ENCODE measurements at places on chromosomes 4 and X. TPM values are rescaled to one million over a fixed set of nuclear protein-coding genes. Genes with fewer than 3 reads are reported as not detected.

DNA sequence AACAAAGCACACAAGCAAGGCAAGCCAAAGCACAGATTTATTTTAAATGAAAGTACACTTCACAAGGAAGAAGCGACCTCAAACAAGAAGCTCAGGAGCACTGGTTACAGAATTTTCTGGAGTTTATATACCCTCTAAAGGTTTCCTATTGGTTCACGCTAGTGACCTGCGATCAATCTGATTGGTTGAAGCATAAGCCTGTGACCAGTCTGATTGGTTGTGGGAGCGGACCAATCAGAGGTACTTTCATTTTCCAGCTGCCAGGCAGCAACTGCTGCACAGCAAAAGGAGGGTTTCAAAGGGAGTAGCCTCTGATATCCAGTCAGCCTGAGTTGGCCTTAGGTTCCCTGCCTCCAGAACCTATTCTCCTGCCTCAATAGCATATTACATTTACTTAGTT lies 4.6 kb upstream of the AREG start:
- no peak for DNase-seq

The MAGEH1 gene
- total RNA-seq, result 34.0 TPM

The TCEANC gene
- total RNA-seq, result 5.7 TPM

DNA sequence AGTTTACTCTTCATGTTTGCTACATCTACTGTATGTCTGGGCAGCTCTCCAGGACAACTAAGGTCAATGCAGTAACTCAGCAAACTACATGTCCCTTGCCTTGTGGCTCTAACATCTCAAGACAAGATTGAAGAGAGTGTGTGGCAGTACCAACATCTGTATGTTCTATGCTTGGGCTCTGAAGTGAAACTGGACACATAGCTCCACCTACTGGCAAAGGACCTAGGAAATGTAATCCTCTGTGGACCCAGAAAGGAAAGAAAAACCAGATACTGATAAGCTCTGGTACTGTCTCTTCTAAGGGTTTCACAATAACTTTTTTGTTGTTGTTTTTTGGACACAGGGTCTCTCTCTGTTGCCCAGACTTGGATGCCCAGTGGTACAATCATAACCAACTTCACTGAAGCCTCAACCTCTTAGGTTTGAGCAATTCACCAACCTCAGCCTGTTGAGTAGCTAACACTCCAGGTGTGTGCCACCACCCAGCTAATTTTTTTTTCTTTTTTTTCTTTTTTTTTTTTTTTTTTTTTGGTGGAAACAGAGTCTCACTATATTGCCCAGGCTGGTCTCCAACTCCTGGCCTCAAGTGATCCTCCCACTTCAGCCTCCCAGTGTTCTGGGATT lies 64.1 kb downstream of the QDPR start:
- peak; percentile 74 for DNase-seq

The CCKAR gene
- total RNA-seq, result not detected

GRCh38 chr4:8649631-8650361 lies 57.2 kb downstream of the CPZ start:
- DNase-seq, result no peak

The CPE gene
- 3.2 TPM for total RNA-seq

DNA sequence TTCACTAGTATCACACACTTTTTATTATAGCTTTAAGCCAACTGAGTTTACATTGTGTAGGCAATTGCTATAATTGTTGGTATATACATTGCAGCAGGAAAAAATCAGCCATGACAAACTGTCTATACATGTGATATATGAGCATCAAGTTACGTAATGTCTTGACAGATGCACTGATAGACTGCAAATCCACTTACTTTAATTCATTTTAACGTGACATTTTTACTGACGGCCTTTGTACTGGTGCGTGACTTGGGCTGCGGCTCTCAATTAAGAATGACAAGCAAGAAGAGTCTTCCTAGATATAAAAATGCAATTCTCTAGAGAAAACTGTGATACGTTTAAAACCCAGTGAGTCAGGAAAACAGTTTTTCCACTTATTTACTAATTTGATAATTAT lies 143.8 kb downstream of the ACTRT1 start:
- no peak for DNase-seq

The RNF175 gene
- not detected for total RNA-seq

The SUPT20HL2 gene
- total RNA-seq, result not detected

The IQSEC2 gene
- total RNA-seq, result 9.2 TPM

DNA sequence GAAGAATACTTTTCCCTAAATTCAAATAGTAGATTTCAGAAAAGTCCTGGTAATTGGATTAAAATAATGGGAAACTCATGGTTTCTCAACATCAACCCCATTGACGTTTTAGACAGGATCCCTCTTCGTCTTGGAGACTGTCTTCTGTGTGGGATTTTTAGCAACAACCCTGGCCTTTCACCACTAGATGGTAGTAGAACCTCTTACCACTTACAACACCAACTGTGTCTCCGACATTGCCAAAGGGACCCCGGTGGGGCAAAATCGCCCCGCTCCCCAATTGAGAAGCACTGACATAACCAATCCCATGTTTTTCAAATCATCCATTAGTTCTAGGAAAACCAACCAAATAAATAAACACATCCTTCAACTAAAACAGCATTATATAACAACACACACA lies 16.9 kb upstream of the ANOS1 start:
- DNase-seq, result peak; percentile 22

DNA sequence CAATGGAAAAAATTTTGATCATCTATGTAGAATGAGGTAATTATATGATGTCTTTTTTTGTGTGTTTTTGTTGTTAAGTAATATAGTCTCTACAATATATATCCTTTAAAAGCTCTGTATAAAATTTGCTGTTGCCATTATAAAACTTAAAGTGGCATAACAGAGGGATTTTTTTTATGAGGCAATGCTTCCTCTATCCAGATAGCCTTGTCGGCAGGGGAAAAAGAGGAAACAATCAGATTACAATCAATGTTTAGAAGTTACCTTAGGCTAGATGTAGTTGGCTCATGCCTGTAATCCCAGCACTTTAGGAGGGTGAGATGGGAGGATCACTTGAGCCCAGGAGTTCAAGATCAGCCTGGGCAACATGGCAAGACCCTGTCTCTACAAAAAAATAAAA lies 86.8 kb downstream of the DIAPH2 start:
- no peak for DNase-seq

The PDE6B gene
- total RNA-seq, result 2.1 TPM
